ENCODE measurements at places on chromosomes 11 and 22. TPM values are rescaled to one million over a fixed set of nuclear protein-coding genes. Genes with fewer than 3 reads are reported as not detected.
A peak's percentile ranks its signal among the peaks of the same experiment; 100 is the strongest.

- H3K27me3 ChIP-seq, result no peaks in the 10 kb centered on the region
- DNase-seq, result no peak
Observed at GRCh38 chr22:40484906-40485669, 114.7 kb downstream of the SGSM3 start.

DNA sequence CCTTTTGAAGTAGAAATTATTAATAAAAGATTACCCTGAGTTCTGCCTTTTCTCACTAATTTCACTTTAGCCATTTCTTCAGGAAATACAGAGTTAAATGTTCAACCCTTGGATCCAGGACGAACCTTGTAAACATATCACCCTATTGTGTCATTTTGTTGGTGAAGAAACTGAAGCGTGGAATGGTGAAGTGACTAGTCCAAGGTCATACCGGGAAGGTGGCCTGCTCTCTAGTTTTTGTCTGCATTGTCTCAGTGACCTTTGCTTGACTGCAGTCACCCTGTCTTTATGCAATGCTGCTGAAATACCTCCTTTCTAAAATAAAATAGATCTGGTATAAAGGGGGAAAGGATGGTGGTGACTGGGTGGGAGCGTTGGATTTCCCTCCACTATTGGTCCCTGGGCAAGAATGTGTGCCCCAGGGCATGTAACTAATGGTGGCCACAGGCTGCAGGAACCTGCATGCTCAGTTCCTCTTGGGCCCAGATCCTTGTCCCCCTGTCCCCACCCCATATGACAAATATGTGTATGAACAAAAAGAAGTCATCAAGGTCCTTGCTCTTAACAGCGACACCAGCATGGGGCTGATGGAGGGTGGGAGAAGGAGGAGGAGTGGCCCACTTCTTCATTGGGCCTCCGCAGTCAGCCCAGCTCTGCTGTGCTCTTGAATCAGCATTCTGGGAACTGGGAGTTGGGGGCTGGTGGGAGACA is 977 bp upstream of the SORL1-AS1 start:
- peak overlapping the region; percentile 62 for H3K27ac ChIP-seq
- H3K4me3 ChIP-seq, result peak overlapping the region; percentile 94
- no peaks in the 10 kb centered on the region for H3K27me3 ChIP-seq

GRCh38 chr11:117875382-117876058 is 938 bp downstream of the FXYD6 start:
- H3K36me3 ChIP-seq, result no peaks in the 10 kb centered on the region
- peak overlapping the region; percentile 52 for H3K4me3 ChIP-seq
- H3K27ac ChIP-seq, result no peak overlapping the region
- H3K27me3 ChIP-seq, result peaks cover 69% of the 10 kb centered on the region
- H3K4me1 ChIP-seq, result peaks cover 37% of the 10 kb centered on the region

DNA sequence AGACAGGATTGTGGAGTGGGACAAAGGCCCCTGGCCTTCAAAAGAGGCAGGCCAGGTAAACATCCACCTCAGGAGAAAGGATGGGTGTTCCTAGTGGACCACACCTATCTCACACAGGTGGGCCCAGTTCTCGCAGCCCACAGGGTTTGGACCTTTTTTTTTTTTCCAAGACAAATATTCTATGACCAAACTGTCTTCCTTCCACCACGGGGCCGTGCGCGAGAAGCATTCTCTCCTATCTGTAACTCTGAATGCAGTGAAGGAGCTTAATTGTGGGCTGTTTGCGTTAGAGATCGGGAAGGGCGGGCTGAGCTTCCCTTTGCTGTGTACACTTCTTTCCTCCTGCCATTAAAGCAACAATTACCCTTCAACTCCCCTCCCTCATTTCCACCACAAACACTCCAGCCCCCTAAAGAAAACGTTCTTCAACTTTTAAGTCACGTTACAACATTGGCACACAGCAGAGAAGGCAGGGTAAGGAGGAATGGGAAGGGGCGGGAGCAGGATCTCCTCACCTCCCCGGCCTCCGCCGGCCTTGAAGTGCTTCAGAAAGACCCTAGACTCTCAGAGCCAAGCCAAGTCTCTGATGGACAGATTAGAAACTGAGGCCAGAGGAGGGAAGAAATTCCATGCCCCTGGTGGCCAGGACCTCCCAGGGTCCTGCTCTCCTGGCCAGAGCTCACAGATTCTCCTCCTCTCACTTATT is 238.4 kb downstream of the BUD13 start:
- H3K36me3 ChIP-seq, result no peaks in the 10 kb centered on the region
- H3K4me3 ChIP-seq, result no peak overlapping the region
- no peak overlapping the region for H3K27ac ChIP-seq
- DNase-seq, result no peak

- H3K4me1 ChIP-seq, result no peaks in the 10 kb centered on the region
- H3K27me3 ChIP-seq, result peaks cover 10% of the 10 kb centered on the region
- no peaks in the 10 kb centered on the region for H3K36me3 ChIP-seq
- DNase-seq, result no peak
- no peak overlapping the region for H3K27ac ChIP-seq
Observed at GRCh38 chr22:33062361-33062760, 4.2 kb upstream of the SYN3 start.

DNA sequence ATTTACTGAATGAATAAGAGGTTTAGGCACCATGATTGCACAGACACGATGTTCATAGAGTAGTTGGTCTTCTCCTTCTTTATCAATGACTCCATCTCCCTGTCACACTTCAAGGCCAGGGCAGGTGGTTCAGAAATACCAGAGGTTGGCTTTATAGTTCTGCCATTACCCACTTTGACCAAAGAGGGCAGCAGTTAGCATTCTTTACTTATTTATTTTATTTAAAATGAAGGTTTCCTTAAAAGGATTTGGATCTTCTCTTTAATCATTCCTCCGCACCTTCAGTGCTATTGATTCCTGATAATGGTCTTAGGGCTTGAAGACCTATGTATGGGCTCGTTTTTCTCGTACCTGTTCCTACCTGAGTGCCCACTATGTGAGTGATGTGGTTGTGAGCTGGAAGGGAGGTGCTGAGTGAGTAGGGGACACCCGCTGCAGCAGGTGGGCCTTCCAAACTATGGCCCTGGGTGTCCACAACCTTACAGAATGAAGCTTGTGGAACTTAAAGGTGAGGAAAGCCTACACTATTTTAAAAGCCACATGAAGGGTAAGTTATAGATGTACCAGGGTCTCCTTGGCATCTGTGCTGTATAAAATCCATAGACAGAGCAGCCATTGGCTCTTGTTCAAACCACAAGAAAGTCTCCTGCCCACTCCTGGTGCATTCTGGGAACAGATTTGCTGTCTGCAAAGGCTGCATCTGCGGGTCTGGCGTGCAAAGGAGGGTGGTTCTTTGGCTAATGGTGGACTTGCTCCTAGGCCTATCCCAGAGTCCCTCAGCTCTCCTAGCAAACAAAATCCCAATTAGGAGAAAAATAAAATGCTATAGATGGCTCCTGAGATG is 35.0 kb downstream of the TIMP3 start:
- H3K4me3 ChIP-seq, result no peak overlapping the region
- DNase-seq, result no peak
- H3K36me3 ChIP-seq, result no peaks in the 10 kb centered on the region
- H3K4me1 ChIP-seq, result no peaks in the 10 kb centered on the region

- H3K27ac ChIP-seq, result no peak overlapping the region
- no peak for DNase-seq
- no peak overlapping the region for H3K4me3 ChIP-seq
- no peaks in the 10 kb centered on the region for H3K4me1 ChIP-seq
Observed at GRCh38 chr22:48823941-48824340, 1003.7 kb downstream of the BRD1 start.

GRCh38 chr11:24124876-24125275 is 372.0 kb upstream of the LUZP2 start:
- no peaks in the 10 kb centered on the region for H3K36me3 ChIP-seq
- H3K4me1 ChIP-seq, result no peaks in the 10 kb centered on the region
- H3K27ac ChIP-seq, result no peak overlapping the region
- H3K27me3 ChIP-seq, result no peaks in the 10 kb centered on the region

GRCh38 chr11:104830080-104830479 is 68.2 kb downstream of the CASP12 start:
- H3K27ac ChIP-seq, result no peak overlapping the region
- H3K4me3 ChIP-seq, result no peak overlapping the region
- no peaks in the 10 kb centered on the region for H3K27me3 ChIP-seq

DNA sequence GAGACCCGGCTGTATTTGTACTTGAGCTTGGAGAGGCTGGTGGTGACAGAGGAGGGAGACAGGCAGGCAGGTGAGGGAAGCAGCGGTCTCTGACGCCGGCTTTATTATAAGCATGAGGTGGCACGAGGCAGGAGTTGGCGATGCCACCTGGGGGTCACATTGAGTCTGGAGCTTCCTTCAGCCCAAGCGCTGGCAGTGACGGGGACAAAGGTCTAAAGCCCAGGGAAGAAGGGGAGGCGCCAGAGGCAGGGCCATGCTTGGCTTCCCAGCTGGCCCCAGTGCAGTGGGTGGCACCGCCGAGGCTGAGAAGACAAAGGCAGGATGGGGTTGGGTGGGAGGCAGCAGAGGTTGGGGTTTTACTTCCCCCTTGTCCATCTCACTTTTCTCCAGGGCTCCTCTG is 4.5 kb downstream of the FXYD2 start:
- DNase-seq, result no peak
- H3K36me3 ChIP-seq, result no peaks in the 10 kb centered on the region
- H3K4me1 ChIP-seq, result peaks cover 68% of the 10 kb centered on the region

GRCh38 chr22:29926057-29926456 is 43.1 kb downstream of the MTMR3 start:
- no peaks in the 10 kb centered on the region for H3K36me3 ChIP-seq
- no peaks in the 10 kb centered on the region for H3K4me1 ChIP-seq
- H3K27me3 ChIP-seq, result no peaks in the 10 kb centered on the region

DNA sequence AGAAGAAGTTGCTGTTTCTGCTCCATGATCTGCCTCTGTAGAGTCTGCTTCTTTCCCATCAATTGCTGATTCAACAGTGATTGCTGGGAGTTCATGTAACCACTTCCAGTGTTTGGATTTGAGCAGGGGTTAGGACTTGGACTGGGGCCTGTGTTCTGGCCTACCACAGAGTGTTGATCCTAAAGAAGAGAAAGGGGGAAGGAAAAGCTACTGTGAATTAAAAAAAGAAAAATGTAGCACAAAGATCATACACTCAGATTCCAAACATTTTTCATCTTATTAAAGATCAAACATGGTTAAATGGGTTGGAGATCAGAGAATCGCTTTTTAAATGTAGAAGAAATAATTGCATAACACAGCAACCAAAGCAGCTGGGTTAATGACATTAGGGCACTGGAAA is 67.6 kb upstream of the MTMR2 start:
- no peak overlapping the region for H3K27ac ChIP-seq
- H3K4me3 ChIP-seq, result no peak overlapping the region
- no peak for DNase-seq
- H3K36me3 ChIP-seq, result peaks cover 37% of the 10 kb centered on the region
- H3K27me3 ChIP-seq, result no peaks in the 10 kb centered on the region
- H3K4me1 ChIP-seq, result peaks cover 10% of the 10 kb centered on the region

GRCh38 chr11:100895449-100895848 is 208.4 kb downstream of the ARHGAP42 start:
- H3K4me1 ChIP-seq, result no peaks in the 10 kb centered on the region
- DNase-seq, result no peak
- no peaks in the 10 kb centered on the region for H3K36me3 ChIP-seq
- H3K27me3 ChIP-seq, result no peaks in the 10 kb centered on the region

DNA sequence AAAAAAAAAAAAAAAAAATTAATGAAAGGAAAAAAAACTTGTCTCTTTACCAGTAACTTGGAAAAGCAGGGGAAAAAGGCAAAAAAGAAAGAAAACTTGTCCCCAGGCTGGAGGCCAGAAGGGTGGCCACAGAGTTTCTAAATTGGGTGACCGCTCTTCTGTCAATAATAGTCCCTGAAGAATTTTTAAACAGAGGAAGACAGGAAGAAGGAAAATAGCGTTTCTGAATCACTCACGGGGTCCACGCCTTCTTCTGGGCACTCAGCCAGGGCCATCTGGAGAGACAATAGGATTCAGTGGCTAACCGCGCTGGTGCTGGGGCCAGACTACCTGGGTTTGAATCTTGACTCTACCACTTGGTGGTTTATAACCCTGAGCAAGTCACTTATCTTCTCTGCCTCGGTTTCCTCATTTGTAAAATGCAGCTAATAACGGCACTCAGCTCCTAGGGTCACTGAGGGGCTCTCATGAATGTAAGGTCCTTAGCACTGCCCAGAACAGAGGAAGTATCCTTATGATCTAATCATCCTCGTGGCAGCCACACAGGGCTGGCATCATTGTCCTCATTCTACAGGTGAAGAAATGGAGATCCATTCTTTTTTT is 7.0 kb downstream of the C11orf86 start:
- no peak overlapping the region for H3K27ac ChIP-seq
- DNase-seq, result no peak
- no peaks in the 10 kb centered on the region for H3K36me3 ChIP-seq
- no peak overlapping the region for H3K4me3 ChIP-seq
- H3K27me3 ChIP-seq, result peaks cover 6% of the 10 kb centered on the region

DNA sequence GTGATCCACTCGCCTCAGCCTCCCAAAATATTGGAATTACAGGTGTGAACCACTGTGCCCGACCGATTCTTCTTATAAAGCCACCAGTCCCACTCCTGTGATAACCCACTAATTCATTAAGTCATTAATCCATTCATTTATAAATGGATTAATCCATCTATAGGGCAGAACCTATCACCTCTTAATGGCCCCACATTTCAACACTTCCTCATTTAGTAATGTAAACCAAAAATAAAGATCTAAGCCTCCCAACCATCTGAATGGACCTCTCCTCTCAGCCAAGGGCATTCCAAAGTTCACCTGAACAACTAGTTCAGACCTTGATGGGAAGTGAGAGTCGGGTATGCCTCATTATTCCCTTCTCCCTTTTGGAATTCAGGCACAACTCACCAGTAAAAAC is 9.9 kb upstream of the MRPL11 start:
- peaks cover 13% of the 10 kb centered on the region for H3K27me3 ChIP-seq
- no peaks in the 10 kb centered on the region for H3K36me3 ChIP-seq
- DNase-seq, result no peak
- no peaks in the 10 kb centered on the region for H3K4me1 ChIP-seq
- no peak overlapping the region for H3K27ac ChIP-seq

GRCh38 chr11:60809249-60809648 is 24.1 kb downstream of the MS4A10 start:
- H3K36me3 ChIP-seq, result no peaks in the 10 kb centered on the region
- H3K27me3 ChIP-seq, result peaks cover 11% of the 10 kb centered on the region
- no peaks in the 10 kb centered on the region for H3K4me1 ChIP-seq
- H3K27ac ChIP-seq, result no peak overlapping the region
- no peak for DNase-seq

DNA sequence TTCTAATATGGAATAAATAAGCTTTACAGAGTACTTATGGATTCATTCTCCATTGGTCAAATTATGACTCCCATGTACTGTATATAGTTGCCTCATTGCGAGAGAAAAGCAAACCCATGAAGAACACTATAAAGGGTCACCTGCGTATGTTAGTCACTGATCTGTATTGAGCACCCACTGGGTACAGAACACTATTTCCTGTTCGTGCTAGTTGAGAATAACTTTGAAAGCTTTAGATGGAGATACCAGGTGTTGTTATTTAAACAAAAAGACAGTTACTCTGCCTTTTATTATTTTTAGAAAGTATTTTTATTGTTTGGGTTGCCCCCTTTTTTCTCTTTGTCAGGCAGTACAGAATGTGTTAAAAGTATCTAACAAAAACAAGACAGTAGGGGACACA is 79.9 kb downstream of the DEUP1 start:
- H3K36me3 ChIP-seq, result no peaks in the 10 kb centered on the region
- H3K27me3 ChIP-seq, result peaks cover 11% of the 10 kb centered on the region
- H3K4me3 ChIP-seq, result no peak overlapping the region
- H3K4me1 ChIP-seq, result no peaks in the 10 kb centered on the region
- no peak overlapping the region for H3K27ac ChIP-seq

Gene ZFTA
- 1.7 TPM for total RNA-seq

Gene BATF2
- 0.53 TPM for total RNA-seq

Gene AQP11
- total RNA-seq, result 0.78 TPM

Gene ETS1
- 572 TPM for total RNA-seq

Gene ATL3
- 33.2 TPM for total RNA-seq

Measured in activated CD4-positive, alpha-beta memory T cell treated with anti-CD3 and anti-CD28 coated beads, Interleukin-2, amount 10 ng/mL, durations not matched to agents 7 days and 5 days (primary cell).